ENCODE measurements at places on chromosomes 12 and 14.

GRCh38 chr12:49367381-49368239 is at the start of gene SPATS2:
Gene SPATS2, plus strand, starts transcription at chr12:49367462. Its CDS starts 93,551 bp downstream, at chr12:49461013.
- no peak for DNase-seq

DNA sequence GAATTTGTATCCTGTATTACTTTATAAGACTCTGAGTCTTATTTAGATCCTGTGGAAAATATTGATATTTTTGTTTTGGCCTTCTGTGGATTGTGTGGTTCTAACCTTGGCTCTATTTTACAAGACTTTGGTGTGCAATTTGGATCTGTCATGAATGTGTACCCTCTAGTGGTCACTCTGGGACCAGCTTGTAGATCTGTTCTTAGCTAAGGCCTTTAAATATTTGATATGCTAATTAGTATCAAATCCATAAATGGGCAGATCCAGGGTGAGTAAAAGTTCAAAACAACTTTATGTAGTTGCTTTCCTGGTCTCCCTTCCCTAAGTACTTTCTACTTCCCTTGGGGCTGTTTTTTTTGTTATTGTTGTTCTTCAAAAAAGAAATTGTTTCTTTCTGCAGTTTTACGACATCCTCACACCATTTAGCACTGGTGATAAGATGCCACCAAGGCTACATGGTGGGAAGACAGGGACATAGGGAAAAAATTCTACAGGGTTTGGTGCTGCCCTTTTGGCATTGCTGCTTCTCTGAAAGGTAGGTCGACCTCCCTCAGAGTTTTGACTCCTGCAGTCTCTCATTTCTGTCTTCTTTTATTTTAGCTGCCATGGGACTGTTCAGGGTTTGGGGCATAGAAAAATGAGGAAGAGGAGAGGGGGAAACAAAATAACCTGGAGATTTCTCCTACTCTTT is 238.5 kb downstream of the GPHN start:
- DNase-seq, result no peak

- DNase-seq, result no peak
Observed at GRCh38 chr12:43407816-43408645, 144.0 kb downstream of the ADAMTS20 start.

- no peak for DNase-seq
Observed at GRCh38 chr12:129871991-129872972, 31.5 kb downstream of the TMEM132D start.

- DNase-seq, result no peak
Observed at GRCh38 chr14:75277815-75278421, 710 bp upstream of the FOS start.

All from stimulated activated CD8-positive, alpha-beta memory T cell treated with anti-CD3 and anti-CD28 coated beads, Interleukin-4, amount 100 ng/mL, for 1 hour (primary cell).